ENCODE measurements at places on chromosomes 7 and 10. TPM values are rescaled to one million over a fixed set of nuclear protein-coding genes. Genes with fewer than 3 reads are reported as not detected.

DNA sequence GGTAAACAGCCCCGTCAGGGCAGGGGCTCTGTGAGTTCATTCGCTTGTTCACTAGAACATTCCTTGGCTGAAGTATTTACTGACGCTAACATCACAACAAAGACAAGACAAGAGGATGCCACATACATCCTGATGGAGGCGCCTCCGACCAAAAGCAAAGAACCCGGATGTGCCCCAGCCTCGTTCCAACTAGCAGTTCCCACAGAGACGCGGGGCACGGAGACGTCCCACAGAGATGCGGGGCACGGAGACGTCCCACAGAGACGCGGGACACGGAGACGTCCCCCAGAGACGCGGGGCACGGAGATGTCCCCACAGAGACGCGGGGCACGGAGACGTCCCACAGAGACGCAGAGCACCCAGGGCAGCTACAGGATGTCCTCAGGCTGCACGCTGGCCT lies 35.4 kb upstream of the CFAP46 start:
- H3K27me3 ChIP-seq, result no peaks in the 10 kb centered on the region
- H3K4me3 ChIP-seq, result no peak overlapping the region
- DNase-seq, result no peak
- no peaks in the 10 kb centered on the region for H3K4me1 ChIP-seq
- no peaks in the 10 kb centered on the region for H3K36me3 ChIP-seq

GRCh38 chr7:22783421-22783820 lies 39.2 kb downstream of the TOMM7 start:
- no peaks in the 10 kb centered on the region for H3K4me1 ChIP-seq
- no peak for DNase-seq
- H3K27me3 ChIP-seq, result peaks cover 21% of the 10 kb centered on the region

DNA sequence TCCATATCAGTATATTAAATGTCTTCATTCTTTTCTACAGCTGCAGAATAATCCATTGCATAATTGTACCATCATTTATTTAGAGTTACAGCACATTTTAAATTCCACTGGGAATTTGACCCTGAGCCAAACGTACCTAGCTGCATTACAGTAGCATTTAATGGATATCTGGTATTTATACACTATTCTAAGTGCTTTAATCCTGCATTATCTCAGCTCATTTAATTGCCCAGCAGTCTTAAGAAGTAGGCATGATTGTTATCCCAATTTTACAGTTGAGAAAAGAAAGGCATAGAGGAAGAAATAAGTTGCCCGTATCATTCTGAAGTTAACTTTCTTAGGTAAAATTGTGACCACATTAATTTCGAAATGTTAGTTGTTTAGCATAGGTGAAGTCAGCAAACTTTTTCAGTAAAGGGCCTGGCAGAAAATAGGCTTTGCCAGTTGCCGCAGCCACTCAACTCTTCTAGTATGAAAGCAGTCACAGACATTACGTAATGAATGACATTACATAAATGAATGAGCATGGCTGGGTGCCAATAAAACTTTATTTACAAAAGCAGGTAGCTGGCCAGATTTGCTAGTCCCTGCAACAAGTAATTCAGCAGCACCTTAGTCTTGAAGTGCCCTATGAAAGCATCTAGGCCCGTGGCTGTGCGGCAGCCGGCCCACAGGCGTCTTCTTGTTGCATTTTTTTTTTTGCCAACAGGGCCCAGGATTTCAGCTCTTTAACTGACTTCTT lies 30.0 kb downstream of the GUSB start:
- DNase-seq, result no peak
- H3K4me1 ChIP-seq, result no peaks in the 10 kb centered on the region
- H3K27ac ChIP-seq, result no peak overlapping the region
- no peaks in the 10 kb centered on the region for H3K27me3 ChIP-seq
- no peak overlapping the region for H3K4me3 ChIP-seq

GRCh38 chr7:99112097-99112496 lies 31.8 kb downstream of the SMURF1 start:
- H3K4me3 ChIP-seq, result no peak overlapping the region
- no peak overlapping the region for H3K27ac ChIP-seq
- no peaks in the 10 kb centered on the region for H3K27me3 ChIP-seq
- peak; percentile 56 for DNase-seq
- H3K36me3 ChIP-seq, result peaks cover 10% of the 10 kb centered on the region

DNA sequence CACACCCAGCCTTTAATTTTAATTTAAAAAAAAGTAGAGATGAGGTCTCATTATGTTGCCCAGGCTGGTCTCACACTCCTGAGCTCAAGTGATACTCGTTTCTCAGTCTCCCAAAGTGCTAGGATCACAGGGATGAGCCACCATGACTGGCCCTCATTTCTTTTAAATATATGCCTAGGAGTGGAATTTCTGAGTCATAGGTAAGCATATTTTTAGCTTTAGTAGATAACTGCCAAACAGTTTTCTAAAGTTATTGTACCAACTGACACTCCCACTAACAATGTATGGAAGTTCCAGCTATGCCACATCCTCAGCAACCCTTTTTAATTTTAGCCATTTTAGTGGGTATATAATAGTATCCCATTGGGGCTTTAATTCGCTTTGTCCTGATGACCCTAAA lies 13.8 kb upstream of the PPIF start:
- H3K4me1 ChIP-seq, result peaks cover 55% of the 10 kb centered on the region
- peaks cover 7% of the 10 kb centered on the region for H3K36me3 ChIP-seq
- no peak overlapping the region for H3K4me3 ChIP-seq
- peak overlapping the region; percentile 91 for H3K27ac ChIP-seq
- no peak for DNase-seq

DNA sequence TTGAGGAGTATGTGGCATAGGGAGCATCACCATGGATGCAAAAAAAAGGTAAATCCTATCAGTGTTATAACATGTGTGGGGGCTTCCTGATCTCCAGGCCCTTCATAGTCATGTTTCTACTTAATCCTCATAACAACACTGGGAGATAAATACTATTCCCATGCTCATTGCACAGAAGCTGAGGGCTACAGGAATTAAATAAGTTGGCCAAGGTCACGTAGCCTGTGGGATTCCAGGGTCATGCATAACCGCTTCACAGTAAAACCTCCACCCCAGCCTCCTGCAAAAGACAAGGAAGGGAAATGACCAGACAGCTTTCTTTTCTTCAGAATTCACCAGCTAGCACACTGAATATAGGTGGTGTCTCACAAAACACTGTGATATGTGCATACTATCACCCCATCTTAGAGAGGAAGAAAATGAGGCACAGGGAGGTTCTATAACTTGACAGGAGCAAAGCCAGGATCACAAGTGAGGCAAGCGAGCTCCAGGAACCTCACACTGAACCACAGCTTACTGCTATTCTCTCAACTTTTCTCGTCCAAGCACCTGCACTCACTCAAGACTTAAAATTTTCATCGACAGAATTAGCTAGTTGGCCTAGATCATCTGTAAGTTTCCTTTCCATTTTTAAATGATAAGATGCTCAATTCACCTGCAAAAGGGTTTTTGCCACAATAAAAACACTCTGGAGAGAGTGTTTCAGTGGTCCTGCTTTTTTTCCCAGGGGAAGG lies 13.4 kb downstream of the JAZF1 start:
- H3K4me3 ChIP-seq, result no peak overlapping the region
- H3K27me3 ChIP-seq, result no peaks in the 10 kb centered on the region
- peaks cover 8% of the 10 kb centered on the region for H3K4me1 ChIP-seq
- no peaks in the 10 kb centered on the region for H3K36me3 ChIP-seq
- H3K27ac ChIP-seq, result no peak overlapping the region
- DNase-seq, result no peak

- H3K27ac ChIP-seq, result no peak overlapping the region
- no peaks in the 10 kb centered on the region for H3K27me3 ChIP-seq
- peaks cover 10% of the 10 kb centered on the region for H3K4me1 ChIP-seq
- no peak for DNase-seq
Measured at GRCh38 chr7:157312941-157313340, 23.9 kb upstream of the DNAJB6 start.

DNA sequence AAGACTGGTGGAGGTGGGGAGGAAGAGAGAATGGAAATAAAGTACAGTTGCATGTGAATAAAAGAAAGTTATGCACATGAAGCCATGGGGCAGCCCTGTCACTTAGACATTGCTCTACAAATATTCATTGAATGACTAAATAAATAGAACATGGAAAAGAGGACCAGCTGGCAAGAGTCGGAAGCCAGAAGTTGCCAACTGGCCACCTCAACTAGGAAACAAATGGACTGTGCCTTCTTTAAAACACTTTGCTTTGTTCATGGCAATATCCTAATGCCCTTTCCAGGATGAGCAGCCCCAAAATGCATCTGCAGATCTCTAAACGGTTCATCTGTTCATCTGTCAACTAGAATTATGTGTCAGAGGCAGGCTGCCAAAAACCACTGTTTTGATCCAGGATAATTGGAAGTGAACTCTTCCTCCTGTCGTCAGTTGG lies 157.3 kb downstream of the NOC3L start:
- peaks cover 3% of the 10 kb centered on the region for H3K27me3 ChIP-seq
- H3K4me3 ChIP-seq, result no peak overlapping the region
- H3K36me3 ChIP-seq, result no peaks in the 10 kb centered on the region

GRCh38 chr10:9342885-9343570 lies 1288.5 kb downstream of the GATA3 start:
- H3K27ac ChIP-seq, result no peak overlapping the region
- no peak overlapping the region for H3K4me3 ChIP-seq
- peaks cover 3% of the 10 kb centered on the region for H3K27me3 ChIP-seq
- no peaks in the 10 kb centered on the region for H3K36me3 ChIP-seq

GRCh38 chr10:4982764-4983226 lies 19.6 kb downstream of the AKR1C1 start:
- no peak overlapping the region for H3K4me3 ChIP-seq
- H3K27ac ChIP-seq, result no peak overlapping the region
- no peak for DNase-seq
- no peaks in the 10 kb centered on the region for H3K27me3 ChIP-seq
- H3K36me3 ChIP-seq, result no peaks in the 10 kb centered on the region
- no peaks in the 10 kb centered on the region for H3K4me1 ChIP-seq

GRCh38 chr7:69732203-69732602 lies 133.9 kb downstream of the AUTS2 start:
- no peak for DNase-seq
- H3K27ac ChIP-seq, result no peak overlapping the region
- H3K27me3 ChIP-seq, result no peaks in the 10 kb centered on the region
- no peaks in the 10 kb centered on the region for H3K4me1 ChIP-seq
- no peaks in the 10 kb centered on the region for H3K36me3 ChIP-seq
- H3K4me3 ChIP-seq, result no peak overlapping the region

DNA sequence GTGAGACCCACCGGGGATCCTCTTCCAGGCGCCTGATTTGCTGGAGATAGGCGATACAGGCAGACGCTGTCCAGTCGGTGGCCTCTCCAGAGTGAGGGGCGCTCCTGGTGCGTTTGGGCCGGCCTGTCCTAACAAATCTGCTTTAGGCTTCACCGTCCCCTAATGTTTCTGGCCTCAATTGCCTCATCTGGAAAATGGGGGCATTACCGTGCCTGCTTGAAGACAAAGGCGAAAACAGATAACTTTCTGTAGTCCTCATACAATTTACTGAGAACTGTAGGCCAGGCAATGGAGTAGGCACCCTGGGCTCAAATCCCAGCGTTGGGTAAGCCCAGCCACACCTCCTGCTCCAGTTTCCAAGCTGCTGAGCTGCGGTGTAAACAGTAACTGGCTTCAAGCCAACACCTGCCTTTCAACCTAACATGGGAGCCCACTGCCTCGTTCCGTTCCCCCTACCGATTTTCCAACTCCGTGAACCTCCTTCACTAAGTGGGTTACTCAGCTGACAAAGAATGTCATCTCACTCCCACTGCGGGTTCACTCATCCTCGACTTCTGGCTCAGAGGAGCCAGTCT lies 589 bp upstream of the ZFAND4 start:
- no peak for DNase-seq
- no peaks in the 10 kb centered on the region for H3K27me3 ChIP-seq
- H3K27ac ChIP-seq, result peak overlapping the region; percentile 76
- H3K4me3 ChIP-seq, result peak overlapping the region; percentile 73

- H3K4me1 ChIP-seq, result no peaks in the 10 kb centered on the region
- no peak overlapping the region for H3K4me3 ChIP-seq
- no peak for DNase-seq
- no peaks in the 10 kb centered on the region for H3K27me3 ChIP-seq
- no peak overlapping the region for H3K27ac ChIP-seq
- no peaks in the 10 kb centered on the region for H3K36me3 ChIP-seq
Measured at GRCh38 chr7:19620470-19620869, 88.4 kb downstream of the POLR1F start.

- peak overlapping the region; percentile 74 for H3K27ac ChIP-seq
- peaks cover 14% of the 10 kb centered on the region for H3K4me1 ChIP-seq
- peaks cover 74% of the 10 kb centered on the region for H3K27me3 ChIP-seq
Measured at GRCh38 chr10:112951359-112952281, 1.6 kb downstream of the TCF7L2 start.

- H3K4me1 ChIP-seq, result no peaks in the 10 kb centered on the region
- no peak for DNase-seq
- no peaks in the 10 kb centered on the region for H3K36me3 ChIP-seq
Measured at GRCh38 chr7:80763289-80763688, 124.8 kb downstream of the CD36 start.

- no peaks in the 10 kb centered on the region for H3K36me3 ChIP-seq
- no peak for DNase-seq
- peaks cover 8% of the 10 kb centered on the region for H3K4me1 ChIP-seq
- H3K4me3 ChIP-seq, result no peak overlapping the region
- peaks cover 56% of the 10 kb centered on the region for H3K27me3 ChIP-seq
- no peak overlapping the region for H3K27ac ChIP-seq
Measured at GRCh38 chr7:26083113-26083512, 68.9 kb upstream of the NFE2L3 start.

- peaks cover 9% of the 10 kb centered on the region for H3K27me3 ChIP-seq
- no peaks in the 10 kb centered on the region for H3K36me3 ChIP-seq
- DNase-seq, result peak; percentile 33
- no peak overlapping the region for H3K4me3 ChIP-seq
Measured at GRCh38 chr7:116730097-116731022, 58.4 kb downstream of the MET start.

- no peak overlapping the region for H3K27ac ChIP-seq
- DNase-seq, result no peak
- H3K36me3 ChIP-seq, result no peaks in the 10 kb centered on the region
- no peak overlapping the region for H3K4me3 ChIP-seq
- no peaks in the 10 kb centered on the region for H3K4me1 ChIP-seq
Measured at GRCh38 chr7:46145412-46145811, 224.3 kb upstream of the IGFBP3 start.

DNA sequence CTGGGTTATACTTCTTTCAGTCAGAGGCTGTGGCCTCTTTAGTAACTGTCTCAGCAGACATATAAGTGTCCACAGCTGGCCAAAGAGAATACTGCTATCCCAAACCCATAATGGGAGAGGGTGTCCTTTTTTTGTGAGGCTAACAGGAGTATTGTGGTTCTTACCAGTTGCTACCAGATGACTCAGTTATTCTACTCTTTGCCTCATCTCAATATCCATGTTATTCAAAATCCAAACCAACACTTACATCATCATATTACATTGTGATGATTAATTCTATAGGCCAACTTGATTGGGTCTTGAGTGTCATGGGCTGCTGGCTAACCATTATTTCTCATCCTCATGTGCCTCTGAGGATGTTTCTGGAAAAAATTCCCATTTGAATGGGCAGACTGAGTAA lies 120.9 kb downstream of the TMEM168 start:
- H3K36me3 ChIP-seq, result no peaks in the 10 kb centered on the region
- H3K27ac ChIP-seq, result no peak overlapping the region
- H3K4me1 ChIP-seq, result no peaks in the 10 kb centered on the region
- H3K4me3 ChIP-seq, result no peak overlapping the region
- H3K27me3 ChIP-seq, result peaks cover 2% of the 10 kb centered on the region

BRI3 gene
- total RNA-seq, result 66.8 TPM

CUL2 gene
- total RNA-seq, result 50.2 TPM

PNLIPRP1 gene
- not detected for total RNA-seq

PRF1 gene
- 76.5 TPM for total RNA-seq

FAM25A gene
- total RNA-seq, result not detected

MYH16 gene
- not detected for total RNA-seq

TCAF2 gene
- 34.7 TPM for total RNA-seq

CDK14 gene
- 2.0 TPM for total RNA-seq

LIPN gene
- total RNA-seq, result not detected

BTBD16 gene
- total RNA-seq, result not detected

CALML3 gene
- total RNA-seq, result not detected

TASOR2 gene
- 92.3 TPM for total RNA-seq

DYNC1I1 gene
- total RNA-seq, result not detected

GHRHR gene
- not detected for total RNA-seq
